ENCODE measurements at places on chromosomes 7 and 10. TPM values are rescaled to one million over a fixed set of nuclear protein-coding genes. Genes with fewer than 3 reads are reported as not detected.

SLC13A1 gene
- total RNA-seq, result not detected

VIPR2 gene
- total RNA-seq, result not detected

HOXA3 gene
- total RNA-seq, result 3.0 TPM

NCF1 gene
- total RNA-seq, result under 0.01 TPM

HMX2 gene
- not detected for total RNA-seq

C10orf67 gene
- total RNA-seq, result not detected

ANKRD1 gene
- 321 TPM for total RNA-seq

RELN gene
- total RNA-seq, result 413 TPM

Data from dermis microvascular lymphatic vessel endothelial cell (primary cell).